ENCODE measurements at places on chromosomes 1 and 21. TPM values are rescaled to one million over a fixed set of nuclear protein-coding genes. Genes with fewer than 3 reads are reported as not detected.

DNA sequence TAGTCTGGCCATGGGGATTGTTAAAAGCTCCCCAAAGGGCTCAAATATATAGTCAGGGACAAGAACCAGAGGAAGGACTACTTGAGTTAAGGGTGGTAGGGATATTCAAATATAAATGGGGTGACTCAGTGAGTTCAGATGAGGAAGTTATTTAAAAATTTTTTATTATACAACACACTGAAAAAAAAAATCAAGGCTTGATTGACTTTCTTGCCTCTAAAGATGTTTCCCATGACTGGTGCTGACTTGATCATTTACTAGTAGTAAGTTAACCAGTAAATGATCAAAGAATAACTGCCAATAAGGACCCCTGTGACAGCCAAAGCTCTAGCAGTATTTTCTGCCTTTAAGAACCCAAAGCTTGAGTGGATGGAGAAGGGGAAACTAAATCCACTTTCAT, 357.6 kb upstream of the NR5A2 start:
- no peak for DNase-seq

DNA sequence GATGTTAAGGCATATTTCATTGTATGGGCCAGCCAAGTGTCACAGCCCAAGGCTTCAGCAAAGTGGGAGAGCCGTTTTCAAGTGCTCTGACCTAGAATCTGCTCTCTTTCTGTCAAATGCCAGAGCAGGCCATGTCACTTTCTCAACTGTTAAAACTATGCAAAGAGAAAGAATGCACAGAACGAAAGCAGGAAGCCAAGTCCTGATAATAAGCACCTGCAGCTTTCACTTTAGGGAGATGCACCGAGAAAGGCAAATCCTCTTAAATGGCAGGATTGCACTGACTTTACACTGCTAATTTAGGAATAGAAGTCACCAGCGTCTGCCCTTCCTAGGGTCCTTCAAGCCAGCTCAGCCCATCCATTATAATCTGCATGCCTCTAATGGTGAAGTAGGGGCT, 49.2 kb upstream of the NTPCR start:
- no peak for DNase-seq

DNA sequence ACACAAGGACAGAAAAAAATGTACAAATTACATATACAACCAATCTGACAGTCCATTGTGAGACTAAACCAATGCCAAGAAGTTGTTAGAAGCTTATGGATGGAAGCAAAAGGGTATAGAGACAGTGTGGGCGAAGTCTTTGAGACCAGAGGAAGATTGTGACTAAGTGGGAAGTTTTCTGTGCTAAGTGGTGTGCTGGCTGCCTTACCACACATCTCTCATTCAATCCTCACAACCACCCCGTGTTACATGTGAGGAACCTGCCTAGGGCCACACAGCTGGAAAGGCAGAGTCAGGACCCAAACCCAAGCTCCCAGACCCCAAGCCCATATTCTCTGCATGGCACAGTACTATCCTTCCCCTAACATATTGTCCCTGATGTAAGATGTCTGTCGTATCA, 53.5 kb upstream of the DUSP10 start:
- DNase-seq: no peak

DNA sequence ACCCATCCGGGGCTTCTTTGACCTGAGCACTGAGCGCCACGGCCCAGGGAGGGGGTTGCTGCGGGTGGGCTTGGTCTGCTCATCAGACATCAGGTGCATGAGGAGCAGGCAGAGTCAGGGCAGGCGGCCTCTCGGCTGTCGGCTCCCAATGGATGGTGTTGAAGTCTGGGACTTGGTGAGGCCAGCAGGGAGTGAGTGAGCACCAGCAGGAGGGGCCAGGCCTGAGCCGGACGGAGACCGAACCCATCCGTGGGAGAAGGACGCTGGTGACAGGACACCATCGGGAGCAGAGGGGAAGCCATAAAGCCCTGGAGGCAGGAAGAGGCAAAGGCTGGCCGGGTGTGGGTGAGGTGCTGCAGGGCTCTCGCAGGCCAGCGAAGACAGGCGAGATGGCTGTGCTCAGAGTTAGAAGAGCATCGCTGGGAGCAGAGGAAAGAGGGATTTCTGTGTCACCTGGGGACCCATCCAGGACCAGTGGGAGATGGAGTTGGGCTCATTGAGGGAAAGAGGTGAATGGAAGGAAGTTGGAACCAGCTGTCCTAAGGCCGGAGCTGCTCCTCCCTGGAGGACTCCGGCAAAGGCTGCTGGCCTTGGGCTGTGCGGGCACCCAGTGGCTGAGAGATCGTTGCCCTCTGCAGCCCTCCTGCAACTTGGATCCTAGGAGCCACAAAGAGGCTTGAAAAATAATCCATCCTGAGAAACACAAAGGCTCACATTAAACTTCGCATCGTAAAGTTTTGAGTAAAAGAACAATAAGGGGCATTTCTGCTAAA, 49.9 kb downstream of the PDE9A start:
- no peak for DNase-seq

GRCh38 chr21:37263827-37264600, 3.1 kb downstream of the VPS26C start:
- no peak for DNase-seq

DNA sequence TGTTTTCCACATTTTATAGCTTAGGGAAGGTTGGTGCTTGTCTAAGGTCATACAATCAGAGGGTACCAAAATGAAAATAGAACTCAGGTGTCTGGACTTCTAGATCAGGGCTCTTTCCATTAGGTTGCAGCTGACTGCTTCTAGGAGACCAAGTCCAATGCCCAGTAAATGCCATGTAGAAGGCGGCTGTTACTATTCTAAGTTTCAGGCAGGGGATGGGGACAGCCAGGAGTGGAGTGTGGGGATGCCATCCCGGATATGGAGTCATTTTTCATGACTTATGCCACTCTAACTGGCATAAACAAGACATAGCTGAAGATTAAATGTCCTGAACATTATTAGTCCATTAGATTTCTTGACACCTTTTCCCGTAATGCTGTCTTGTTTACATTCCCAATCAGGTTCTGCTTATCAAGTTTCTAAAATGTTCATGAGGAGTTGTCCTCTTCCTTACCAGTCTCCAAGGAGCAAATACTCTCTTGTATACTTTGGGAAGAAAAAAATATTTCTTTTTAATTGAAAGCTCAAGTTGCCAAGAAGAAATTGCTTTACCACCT, 31.5 kb downstream of the XCL1 start:
- no peak for DNase-seq

- no peak for DNase-seq
Observed at GRCh38 chr1:226920446-226920894, 19.6 kb upstream of the COQ8A start.

DNA sequence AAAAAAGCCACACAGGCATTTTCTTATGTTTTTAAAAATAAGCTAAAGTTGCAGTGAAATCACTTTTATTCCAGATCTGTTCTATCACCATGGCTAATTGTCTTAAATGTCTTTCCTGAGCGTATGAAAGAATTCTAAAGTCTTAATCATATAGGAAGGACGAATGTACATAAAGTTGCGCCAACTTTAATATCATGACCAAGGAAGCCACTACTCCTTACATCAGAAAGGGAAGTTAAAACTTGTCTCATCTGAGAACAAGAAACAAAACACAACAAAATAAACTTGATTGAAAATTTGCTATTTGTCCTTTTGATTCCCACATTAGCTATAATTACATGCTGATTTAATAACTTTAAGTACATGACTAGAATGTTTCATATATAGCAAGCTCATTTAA, 26.5 kb downstream of the CNIH4 start:
- DNase-seq: no peak

DNA sequence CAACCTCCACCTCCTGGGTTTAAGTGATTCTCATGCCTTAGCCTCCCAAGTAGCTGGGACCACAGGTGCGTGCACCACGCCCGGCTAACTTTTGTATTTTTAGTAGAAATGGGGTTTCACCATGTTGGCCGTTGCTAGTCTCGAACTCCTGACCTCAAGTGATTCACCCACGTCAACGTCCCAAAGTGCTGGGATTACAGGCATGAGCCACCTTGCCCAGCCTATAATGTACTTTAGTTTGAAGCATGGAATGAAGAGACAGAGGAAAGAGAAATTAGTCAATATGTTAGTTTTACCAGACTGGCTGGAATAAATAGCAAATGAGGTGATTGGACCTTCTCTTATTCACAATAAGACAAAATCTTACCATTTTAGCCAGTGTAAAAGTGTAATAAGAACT, 89.0 kb downstream of the GTF2B start:
- DNase-seq: no peak

GRCh38 chr1:190949939-190950338, 472.3 kb upstream of the BRINP3 start:
- DNase-seq: no peak

The YOD1 gene
- polyA plus RNA-seq: 1.5 TPM

The CA6 gene
- not detected for polyA plus RNA-seq

The SLAMF8 gene
- 17.1 TPM for polyA plus RNA-seq

The ADSS2 gene
- polyA plus RNA-seq: 28.8 TPM
